Nasal cavity respiratory epithelium epithelial cell of viscerocranial mucosa (primary cell): ENCODE measurements at places on chromosomes 12 and 14. TPM values are rescaled to one million over a fixed set of nuclear protein-coding genes. Genes with fewer than 3 reads are reported as not detected.

The RACGAP1 gene
- total RNA-seq, result 11.6 and 12.7 TPM in 2 replicates

The ACRBP gene
- total RNA-seq, result 0.34 and 0.50 TPM in 2 replicates

The ARID2 gene
- 16.4 and 30.2 TPM in 2 replicates for total RNA-seq

The SIX4 gene
- 7.9 and 11.5 TPM in 2 replicates for total RNA-seq

The M6PR gene
- total RNA-seq, result 405 and 448 TPM in 2 replicates

The GPR162 gene
- total RNA-seq, result under 0.01 TPM in 1 of 2 replicates, not detected in the other

The ALX1 gene
- total RNA-seq, result under 0.01 and 0.14 TPM in 2 replicates

The ERBB3 gene
- 35.2 and 43.9 TPM in 2 replicates for total RNA-seq

The PLXNC1 gene
- 0.50 TPM in 1 of 2 replicates, not detected in the other for total RNA-seq

The PAX9 gene
- total RNA-seq, result 2.7 and 8.6 TPM in 2 replicates

The DEPDC4 gene
- total RNA-seq, result 1.0 and 2.6 TPM in 2 replicates

The CRIP1 gene
- total RNA-seq, result 0.21 TPM in 1 of 2 replicates, not detected in the other

The LMNTD1 gene
- total RNA-seq, result 0.14 TPM in 1 of 2 replicates, not detected in the other

The C1S gene
- total RNA-seq, result 3.1 and 66.9 TPM in 2 replicates
